ENCODE measurements at places on chromosomes 2 and 18. TPM values are rescaled to one million over a fixed set of nuclear protein-coding genes. Genes with fewer than 3 reads are reported as not detected.

DNA sequence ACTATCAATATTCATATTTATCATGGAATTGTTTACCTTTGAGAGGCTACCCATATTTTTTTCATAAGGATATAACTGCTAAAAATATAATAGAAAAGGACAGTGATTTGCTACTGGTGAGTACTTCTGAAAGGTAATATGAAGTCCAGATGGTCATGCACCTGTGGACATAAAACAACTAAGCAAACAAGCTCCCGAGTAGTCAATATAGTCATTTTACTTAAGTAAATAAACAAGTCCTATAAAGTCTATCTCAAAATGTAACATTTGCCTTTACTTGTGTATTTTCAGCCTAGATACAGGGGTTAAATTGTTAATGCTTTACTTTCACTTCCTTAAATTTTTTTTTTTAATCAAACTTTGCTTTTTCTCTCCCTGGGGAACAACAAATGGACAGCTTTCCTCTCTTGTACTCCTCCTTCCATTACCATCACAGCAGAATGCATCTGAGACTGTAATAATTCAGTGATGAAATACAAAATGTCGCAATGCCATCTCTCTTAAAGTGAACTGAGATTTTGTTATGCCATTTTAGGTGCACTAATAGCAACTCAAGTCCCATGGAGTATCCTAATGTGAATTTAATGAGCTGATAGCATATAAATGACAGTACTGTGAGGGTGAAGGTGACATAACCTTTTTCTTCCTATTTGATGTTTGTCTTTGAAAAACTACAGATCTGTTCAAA, 1325.4 kb upstream of the ZEB2 start:
- DNase-seq, result no peak

DNA sequence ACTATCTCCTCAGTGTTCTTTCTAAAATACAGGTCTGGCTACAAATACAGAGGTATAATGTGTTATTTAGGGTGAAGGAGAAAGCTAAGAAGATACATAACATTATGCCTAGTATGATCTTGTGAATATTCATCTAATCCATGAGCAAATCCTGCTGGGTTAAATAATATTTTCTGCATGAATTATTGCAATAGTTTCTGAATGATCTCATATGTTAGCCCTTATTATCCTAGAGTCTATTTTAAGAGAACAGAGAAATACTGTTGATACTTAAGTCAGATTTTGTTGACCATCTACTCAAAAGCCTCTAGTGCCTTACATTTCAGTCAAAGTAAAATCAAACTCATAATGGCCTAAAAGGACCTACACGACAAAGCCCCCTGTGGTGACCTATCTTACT, 382.3 kb downstream of the FIGN start:
- no peak for DNase-seq

- no peak for DNase-seq
These were observed 475.7 kb upstream of the PKDCC start for GRCh38 chr2:41572154-41572553.

Gene C1GALT1C1L
- total RNA-seq, result 1.1 TPM
